ENCODE measurements at places on chromosomes 1 and 21.

- no peak for DNase-seq
These were observed 104.9 kb downstream of the RUNX1 start for GRCh38 chr21:34944015-34944755.

DNA sequence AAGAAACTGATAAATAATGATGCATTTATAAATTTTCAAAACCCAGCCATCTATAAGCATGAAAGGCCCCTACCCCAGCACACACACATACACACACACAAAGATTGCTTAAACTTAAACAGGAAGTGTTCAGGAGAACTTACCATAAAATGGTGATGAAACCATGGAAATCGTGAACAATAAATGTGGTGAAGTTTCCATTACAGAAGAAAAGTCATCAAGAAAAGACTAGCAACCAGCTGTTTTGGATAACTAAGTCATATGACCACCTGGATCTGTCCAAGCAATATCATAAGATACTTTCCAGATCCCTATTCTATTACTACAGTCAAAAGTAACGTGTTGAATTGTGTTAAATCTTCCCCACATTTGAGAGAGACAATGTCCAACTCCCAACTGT lies 24.1 kb downstream of the RGS5 start:
- DNase-seq: no peak

- no peak for DNase-seq
These were observed 51.7 kb upstream of the ACADM start for GRCh38 chr1:75672528-75673393.

DNA sequence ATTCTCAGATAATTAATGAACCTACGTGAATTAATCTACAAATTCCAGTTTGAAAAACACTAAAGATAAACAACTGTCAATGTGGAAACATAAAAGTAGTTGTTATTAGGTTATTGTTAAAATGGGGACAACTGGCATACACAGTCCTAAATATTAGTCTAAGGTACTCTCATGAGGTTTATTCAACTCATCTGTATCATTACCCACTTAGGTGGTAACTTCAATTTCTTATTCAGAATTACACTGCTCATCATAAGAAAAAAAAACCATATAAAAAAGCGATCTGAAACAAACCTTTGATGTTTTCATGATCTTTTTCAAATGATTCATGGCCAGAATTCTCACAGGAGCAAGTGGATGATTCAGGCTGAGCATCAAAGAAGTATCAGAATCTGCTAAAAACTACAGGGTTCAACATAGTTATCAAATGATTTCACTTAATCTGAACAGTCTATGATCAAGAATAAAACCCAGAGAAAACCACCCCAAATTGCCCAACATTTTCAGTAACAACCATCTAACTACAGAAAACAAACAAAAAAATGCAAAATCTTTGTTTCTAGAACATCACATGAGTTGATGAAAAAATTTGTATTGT lies 13.7 kb downstream of the HEATR1 start:
- DNase-seq: no peak

GRCh38 chr1:109160071-109160840 lies 46.3 kb downstream of the ELAPOR1 start:
- DNase-seq: no peak

- no peak for DNase-seq
These were observed 143.5 kb downstream of the PEX14 start for GRCh38 chr1:10617931-10618885.

DNA sequence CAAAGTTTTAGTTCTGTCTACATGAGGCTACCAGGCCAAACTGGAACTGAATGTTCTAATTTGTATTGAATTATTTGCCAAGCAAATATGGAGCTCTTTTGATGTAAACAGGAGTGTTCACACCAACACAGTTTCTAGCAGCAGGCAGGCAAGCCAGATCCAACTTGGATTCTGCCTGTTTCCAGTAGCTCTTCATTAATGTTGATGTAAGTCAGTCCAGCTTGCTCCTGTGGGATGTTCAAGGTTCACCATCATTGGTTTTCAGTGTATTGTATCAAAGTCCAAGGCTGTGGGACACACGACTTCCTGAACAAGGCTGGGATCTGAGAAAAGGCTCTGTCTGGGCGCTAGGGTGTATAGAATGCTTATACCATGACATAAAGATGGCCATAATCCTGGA lies 68.1 kb downstream of the PAPPA2 start:
- no peak for DNase-seq

DNA sequence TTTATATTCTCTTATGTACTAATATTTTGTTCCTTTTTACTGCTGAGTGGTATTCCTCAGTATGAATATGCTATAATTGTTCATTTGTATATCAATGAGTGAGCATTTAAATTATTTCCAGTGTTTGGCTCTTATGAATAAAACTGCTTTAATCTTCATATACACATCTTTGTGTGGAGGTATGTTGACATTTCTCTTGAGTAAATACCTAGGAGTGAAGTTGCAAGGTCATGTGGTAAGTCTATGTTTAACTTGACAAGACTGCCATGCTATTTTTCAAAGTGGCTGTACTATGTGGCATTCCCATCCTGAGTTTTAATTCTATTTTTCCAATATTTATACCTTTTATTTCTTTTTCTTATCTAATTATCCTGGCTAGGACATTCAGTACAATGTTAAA lies 124.2 kb downstream of the ADSS2 start:
- no peak for DNase-seq

DNA sequence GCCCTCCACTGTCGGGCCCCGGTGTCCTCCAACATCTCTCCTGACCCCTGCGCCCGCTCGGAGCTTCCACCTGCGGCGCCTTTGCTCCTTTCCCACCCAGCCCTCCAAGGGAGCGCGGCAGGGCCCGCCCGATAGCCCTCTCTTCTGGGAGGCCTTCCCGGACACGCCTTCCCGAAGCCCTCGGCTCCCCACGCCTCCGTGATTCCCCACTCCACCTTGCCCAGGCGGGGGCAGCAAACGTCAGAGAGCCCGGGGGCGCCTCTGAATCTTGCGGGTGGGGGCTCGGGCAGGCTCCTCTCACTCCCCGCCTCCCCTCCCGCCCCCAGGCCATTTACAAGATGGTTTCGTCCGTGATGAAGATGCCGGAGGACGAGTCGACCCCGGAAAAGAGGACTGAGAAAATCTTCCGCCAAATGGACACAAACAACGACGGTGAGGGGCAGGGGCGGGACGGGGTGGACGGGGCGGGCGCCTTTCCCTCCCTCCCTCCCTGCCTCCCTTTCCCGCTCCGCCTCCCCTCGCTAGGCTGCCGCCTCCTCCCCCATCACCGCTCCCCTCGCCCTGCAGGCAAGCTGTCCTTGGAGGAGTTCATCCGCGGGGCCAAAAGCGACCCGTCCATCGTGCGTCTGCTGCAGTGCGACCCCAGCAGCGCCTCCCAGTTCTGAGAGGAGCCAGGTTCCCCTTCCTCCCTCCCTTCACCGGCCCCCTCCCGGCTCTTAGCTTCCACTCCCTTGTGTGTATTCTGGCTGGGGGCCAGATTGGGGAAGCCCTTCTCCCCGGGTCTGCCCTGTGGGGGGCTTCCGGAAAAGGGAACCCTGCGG lies 7.1 kb downstream of the HPCA start:
- DNase-seq: no peak

- no peak for DNase-seq
These were observed 154.3 kb downstream of the COQ8A start for GRCh38 chr1:227094249-227094966.

- no peak for DNase-seq
These were observed 319.0 kb downstream of the MATN1 start for GRCh38 chr1:30404341-30404740.

DNA sequence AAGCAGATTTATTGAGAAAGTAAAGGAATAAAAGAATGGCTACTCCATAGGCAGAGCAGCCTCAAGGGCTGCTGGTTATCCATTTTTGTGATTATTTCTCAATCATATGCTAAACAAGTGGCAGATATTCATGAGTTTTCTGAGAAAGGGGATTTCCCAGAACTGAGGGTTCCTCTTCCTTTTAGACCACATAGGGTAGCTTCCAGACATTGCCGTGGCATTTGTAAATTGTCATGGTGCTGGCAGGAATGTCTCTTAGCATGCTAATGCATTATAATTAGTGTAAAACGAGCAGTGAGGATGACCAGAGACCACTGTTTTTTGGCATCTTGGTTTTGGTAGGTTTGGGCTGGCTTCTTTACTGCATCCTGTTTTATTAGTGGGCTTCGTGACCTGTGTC lies 16.8 kb upstream of the FMN2 start:
- no peak for DNase-seq

DNA sequence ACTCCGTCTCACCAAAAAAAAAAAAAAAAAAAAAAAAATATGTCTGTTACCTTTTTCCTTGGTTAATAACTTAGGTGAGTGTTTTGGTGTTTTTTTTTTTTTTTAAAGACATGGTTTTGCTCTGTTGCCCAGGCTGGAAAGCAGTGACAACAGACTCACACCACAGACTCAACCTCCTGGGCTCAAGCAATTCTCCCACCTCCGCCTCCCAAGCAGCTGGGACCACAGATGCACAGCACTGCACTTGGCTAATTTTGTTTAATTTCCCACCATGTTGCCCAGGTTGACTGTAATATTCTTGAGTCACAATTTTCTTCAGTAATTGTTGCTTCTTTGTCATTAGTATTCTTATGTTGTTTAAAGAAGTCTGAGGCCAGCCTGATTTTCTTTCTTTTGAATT lies 149.2 kb upstream of the SYT6 start:
- DNase-seq: no peak

GRCh38 chr1:236880209-236880608 lies 85.1 kb downstream of the MTR start:
- DNase-seq: no peak

DNA sequence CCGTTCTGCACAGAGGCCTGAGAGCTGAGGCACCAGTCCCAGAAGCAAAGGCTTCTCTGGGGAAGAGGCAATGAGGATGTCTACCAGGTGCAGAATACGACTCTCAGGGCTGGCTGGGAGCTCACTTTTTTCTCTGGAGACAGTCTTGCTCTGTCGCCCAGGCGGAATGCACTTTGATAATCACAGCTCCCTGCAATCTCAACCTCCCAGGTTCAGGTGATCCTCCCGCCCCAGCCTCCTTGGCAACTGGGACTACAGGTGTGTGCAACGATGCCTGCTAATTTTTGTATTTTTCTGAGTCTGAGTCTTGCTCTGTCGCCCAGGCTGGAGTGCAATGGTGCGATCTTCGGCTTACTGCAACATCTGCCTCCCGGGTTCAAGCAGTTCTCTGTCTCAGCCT lies 17.6 kb downstream of the NADK start:
- no peak for DNase-seq

DNA sequence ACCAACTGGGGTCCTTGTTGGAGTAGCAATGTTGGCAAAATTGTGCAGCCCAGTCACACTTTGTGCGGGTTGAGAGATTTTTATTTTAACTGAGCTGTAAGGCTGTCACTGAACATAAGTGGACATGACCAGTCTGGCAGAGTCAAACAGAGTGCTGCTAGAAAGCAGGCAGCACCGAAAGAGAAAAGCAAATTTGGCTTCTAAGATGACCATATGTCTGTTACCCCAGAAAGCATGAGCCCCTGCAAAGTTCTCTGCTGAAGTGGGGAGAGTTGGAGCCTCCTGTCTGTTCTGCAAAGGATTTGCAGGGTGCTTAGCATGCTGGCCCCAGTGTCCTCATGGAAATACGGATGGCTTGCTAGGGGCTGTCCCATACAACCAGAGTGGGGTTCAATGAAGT lies 220.4 kb downstream of the PBX1 start:
- DNase-seq: no peak

All from T-helper 1 cell (primary cell).